ENCODE measurements at places on chromosomes 6 and 20.

DNA sequence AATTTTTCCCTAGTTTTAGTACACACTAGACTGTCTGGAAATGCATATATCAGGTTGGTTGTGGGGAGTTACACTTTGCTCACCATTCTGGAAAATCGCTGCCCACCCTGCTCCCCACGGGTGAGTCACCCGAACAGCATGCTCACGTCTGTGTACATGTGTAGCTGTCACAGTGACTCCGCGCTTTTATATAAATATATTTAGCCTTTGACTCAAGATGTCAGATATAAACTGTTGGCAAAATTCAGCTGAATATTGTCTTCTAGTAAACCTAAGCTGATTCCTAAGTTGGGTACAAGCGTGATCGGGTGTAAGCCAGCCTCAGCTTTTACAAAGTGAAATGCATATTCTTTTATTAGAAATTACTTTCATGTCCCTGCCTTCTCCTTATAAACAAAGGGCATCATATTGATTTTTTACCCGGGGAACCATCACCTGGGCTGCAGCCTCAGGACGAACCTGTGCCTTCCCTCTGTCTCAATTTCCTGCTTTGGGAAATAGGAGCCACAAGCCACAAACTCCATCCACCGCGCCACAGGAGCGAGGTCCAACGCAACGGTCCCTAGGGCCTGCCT, 4.3 kb downstream of the SDCBP2 start:
- DNase-seq, result no peak

- no peak for DNase-seq
These were observed 1.4 kb upstream of the PM20D2 start for GRCh38 chr6:89144354-89144906.

- DNase-seq, result no peak
These were observed 47.2 kb downstream of the RFX6 start for GRCh38 chr6:116924245-116924644.

DNA sequence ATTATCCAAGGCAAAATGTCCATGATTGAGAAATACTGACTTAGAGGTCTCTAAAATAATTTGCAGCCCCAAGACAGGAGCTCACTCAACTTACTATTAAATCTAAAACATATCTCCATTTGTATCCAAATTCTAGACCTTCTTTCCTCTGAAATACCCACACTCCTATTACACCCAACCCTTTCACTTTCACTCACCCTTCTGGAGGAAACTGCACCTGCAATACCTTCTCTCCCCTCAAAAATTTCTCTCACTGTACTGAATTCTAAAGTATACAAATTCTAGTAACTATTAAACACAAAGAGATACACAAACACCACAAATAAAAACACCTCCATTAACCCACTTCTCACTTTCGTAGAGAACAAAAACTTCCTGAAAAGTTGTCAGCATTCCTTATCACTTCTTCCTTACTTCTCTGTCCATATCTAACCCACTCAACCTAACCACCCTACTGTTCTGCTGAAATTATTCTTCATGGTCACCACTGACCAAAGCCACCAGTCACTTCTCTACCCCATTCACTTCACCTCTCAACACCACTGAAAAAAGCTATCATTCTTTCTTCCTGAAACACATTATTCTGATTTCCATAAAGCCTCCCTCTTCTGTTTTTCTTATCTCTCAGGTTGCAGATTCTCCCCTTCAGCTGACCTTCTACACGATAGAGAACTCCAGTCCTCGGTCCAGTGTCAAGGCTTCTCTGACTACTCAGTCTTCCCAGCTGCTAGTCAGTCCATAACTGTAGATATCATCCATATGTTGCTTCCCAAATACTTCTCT, 12.0 kb downstream of the LMBRD1 start:
- DNase-seq, result no peak

GRCh38 chr6:1821164-1821512, 211.4 kb downstream of the FOXC1 start:
- DNase-seq, result no peak

DNA sequence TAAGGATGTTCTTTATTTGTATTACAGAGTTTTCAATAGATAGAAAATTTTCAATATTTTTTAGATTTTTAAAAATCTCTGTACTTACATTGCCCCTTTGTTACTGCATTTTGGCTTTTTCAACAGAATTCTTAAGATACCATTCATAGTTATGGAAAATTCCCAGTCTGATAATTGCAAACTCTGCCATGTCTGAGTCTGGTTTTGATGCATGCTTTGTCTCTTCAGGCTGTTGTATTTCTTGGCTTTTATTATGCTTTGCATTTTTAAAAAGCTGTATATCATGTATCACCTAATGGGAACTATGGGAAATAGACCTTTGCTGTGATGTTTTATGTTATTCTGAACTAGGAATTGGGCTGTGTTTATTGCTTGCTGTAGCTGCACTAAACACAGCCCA, 898.9 kb upstream of the ADGRB3 start:
- no peak for DNase-seq

DNA sequence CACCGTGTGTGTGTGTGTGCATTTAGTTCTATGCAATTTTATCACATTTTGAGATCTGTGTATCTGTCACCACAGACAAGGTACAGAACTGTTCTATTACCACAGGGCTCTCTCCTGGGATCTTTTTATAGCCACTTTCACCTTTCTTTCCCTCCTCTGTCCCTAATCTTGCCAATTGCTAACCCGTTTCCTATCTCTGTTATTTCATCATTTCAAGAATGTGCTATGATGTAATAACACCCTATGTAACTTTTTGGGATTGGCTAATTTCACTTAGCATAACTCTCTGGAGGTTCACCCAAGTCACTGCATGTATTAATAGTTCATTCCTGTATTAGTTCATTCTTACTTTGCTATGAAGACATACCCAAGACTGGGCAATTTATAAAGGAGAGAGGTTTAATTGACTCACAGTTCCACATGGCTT, 657.7 kb downstream of the QKI start:
- DNase-seq, result no peak
